Suppressor macrophage treated with lipopolysaccharide for 1 hour (primary cell): ENCODE measurements at places on chromosomes 7 and 10.

- DNase-seq: no peak
Measured at GRCh38 chr7:4030346-4030950, 651.6 kb upstream of the FOXK1 start.

DNA sequence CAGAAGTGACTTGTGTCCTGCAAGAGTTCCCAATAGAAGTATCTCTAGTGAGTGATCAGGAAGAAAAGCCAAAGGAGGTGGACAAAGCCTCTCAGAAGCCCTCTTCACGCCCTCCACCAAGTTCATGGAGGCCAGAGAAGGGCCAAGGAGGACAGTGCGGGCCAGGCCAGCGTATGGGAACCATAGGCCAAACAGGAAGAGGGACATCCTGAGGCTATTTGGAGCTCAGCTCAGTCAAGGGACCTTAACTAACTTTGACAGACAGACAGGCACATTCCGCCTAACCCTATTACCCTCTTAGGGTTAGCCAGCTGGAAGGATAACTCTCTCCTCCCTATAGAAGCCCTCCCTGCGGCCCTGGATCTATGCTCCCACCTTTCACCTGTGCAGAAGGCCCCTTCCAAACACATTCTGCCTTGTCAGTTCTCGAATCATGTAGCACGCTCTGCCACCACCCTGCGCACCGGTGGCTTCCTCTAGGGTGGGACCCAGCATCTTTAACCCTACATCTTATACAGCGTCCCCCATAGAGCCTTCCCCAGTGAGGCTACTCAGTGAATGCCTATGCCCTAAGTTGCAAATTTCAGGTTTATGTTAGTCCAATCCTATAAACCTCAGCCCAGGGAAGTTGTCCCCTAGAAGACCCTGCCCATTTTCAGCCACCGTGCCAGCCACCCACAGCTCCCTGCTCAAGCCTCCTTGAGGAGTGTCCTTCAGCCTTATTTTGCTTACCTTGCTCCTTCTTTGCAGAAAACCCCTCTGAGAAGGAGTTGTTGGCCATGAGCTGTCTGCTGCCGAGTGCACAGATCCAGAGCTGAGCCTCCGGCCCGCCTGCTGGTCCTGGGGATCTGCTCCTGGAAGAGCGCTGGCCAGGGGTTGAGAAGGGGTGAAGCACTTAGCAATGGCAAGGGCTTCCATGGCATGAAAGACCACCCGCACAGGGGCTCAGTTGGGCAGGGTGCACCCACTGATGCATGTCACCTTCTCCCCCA is 36.9 kb downstream of the FRMPD2 start:
- DNase-seq: no peak

DNA sequence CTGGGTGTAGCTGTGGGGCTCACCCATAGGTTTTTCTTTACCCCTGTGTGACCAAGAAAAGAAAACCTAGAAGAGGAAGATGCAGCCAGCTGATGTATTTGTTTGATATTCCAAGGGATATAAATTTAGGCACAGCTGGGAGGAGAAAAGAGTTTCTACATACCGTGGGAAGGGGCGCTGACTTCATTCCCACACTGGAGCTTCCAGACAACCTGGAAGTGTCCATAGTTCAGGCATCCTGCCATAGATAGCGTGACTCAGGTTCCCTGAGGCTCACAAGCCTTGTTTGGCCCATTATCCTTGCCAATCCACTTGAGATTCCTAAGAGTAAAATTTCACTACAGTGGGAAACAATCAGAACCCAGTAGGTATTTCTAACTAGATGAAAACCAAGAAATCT is 371.7 kb upstream of the NRP1 start:
- DNase-seq: no peak

DNA sequence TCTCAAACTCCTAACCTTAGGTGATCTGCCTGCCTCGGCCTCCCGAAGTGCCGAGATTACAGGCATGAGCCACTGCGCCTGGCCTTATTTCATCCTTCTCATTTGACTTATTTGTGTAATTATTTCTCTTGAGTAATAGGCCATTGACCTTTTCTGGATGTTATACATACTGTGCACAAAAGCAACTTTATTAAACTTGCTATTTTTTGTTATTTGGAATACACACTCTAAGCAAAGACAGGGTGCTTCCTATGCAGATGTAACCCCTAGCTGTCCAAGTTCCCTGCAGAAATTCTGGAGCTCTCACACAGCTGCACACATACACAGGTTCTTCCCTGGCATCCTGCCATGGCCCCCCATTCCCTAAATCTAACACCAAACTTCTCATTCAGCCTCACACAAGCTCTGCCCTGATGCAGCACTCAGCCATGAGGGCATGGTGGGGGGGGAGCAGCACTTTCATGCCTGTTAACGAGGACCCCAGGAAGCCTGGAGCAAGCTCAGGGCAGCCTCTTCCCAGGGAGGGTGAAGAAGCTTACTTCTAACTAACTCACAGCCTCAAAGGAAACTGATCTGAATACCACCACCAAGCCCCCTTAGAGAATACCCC is 33.2 kb downstream of the SH3PXD2A start:
- DNase-seq: no peak

DNA sequence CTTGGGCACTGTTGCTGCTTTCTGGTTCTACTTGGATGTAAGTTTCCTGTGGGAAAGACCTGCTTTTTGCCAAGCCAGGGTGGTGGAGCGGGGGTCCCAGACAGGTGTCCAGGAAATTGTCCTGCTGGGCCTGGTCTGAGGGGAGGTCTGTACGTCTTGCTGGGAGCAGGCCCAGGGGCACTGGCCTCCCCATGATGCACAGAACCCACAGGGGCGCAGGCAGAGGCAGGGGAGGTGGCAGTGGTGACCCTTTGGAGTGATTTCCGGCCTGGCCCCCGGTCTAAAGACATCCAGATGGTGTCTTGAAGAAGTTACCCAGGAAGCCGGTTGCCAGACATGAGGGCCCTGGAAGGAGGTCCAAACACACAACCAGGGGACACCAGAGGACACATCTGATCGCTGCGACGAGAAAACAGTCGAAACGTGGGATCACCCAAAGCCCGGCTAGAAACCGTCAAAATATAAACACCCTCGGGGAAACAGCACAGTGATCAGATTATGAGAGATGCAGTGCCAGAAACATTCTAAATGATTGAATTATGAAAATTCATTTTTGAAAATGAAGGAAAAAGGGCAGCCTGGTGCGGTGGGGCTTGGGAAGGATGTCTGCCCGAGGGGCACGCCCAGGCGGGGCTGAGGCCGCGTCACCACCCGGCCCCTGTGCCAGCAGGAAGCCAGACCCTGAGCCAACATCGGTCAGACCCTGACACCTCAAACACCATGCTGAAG is 59.6 kb downstream of the TMEM270 start:
- DNase-seq: no peak

DNA sequence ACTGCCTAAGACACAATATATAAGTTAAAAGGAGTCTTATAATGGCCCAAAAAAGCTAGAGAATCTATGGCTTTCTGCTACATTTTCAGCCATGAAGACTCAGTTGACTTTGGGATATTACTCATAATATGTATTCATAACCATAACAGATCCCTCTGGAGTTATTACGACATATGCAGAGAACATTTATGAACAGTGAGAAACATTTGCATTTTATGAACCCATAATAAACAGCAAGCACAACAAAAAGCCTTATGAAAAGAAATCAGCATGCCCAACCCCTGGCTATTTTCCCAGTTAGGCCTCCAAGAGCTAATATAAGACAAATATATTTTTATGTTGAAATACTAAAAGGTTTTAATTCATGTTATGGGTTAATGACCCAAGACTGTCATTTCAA is 52.4 kb downstream of the ARMH3 start:
- peak; percentile 70 for DNase-seq

DNA sequence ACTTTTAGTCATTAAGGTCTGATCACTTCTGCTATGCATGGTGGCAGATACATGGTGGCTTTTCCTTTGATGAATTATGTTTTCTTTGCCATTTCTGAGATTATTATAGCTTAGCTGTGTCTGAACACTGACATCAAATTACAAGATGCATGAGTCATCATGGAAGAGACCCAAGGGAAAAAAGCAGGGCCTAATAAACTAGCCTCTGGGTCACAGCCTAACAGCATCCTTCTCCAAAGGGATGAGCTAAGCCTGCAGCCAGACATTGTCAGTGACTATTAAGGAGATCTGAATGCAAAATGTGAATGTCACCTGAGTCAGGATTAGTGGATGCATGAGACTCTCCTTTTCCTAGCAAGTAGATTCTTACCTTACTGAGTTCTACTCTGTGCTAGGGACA is 19.1 kb upstream of the OGDHL start:
- DNase-seq: no peak

DNA sequence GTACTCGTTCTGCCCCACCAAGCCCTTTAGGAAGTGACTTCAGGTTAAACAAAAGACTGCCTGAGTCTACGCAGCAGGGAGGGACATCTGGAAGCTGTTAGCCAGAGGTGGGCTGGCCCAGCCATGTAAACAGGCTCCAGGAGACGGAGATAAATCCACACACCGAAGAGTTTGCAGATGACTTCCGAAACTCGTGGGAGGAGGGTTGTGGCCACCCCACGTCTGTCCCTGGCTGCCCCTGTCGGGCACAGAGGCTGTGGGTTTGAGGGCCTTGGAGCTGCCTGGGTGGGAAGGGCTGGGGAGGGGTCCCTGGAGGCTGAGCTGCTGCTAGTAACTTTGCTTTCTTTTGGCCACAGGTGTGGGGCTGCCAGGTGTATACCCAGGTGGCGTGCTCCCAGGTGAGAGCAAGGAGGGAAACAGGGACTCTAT is 15.6 kb downstream of the ELN start:
- no peak for DNase-seq

GRCh38 chr7:150739033-150739432 is 1.8 kb downstream of the GIMAP5 start:
- DNase-seq: no peak

DNA sequence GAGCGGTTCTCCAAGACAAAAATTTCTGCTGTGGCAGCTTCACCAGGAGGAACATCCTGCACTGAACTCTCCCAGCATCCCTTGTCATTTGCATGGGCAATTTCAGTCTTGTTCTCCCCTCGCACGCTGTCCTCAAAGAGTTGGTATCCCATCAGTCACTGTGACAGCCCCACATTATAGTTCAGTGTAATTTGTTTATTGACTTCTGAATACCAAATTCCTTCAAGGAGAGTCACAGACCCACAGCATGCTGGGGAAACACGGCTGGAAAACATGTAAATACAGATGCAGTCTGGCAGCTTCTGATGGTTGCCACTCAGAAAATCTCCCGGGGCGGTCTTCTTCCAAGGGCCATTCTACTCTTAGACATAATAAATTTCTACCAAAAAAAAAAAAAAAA is 151.0 kb upstream of the NEBL start:
- DNase-seq: no peak

- no peak for DNase-seq
Measured at GRCh38 chr7:33534833-33535232, 370.5 kb upstream of the BMPER start.

GRCh38 chr10:72814099-72814790 is 79.3 kb upstream of the OIT3 start:
- DNase-seq: no peak

DNA sequence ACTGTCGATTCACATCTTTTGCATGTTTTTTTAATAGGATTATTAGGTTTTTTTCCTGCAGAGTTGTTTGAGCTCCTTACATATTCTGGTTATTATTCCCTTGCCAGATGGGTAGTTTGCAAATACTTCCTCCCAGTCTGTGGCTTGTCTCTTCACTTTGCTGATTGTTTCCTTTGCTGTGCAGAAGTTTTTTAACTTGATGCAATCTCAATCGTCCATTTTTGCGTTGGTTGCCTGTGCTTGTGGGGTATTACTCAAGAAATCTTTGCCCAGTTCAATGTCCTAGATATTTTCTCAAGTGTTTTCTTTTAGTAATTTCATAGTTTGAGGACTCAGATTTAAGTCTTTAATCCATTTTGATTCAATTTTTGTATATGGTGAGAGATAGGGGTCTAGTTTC is 95.4 kb downstream of the TBXAS1 start:
- DNase-seq: peak; percentile 18

GRCh38 chr10:123327450-123327849 is 173.2 kb downstream of the BUB3 start:
- no peak for DNase-seq

DNA sequence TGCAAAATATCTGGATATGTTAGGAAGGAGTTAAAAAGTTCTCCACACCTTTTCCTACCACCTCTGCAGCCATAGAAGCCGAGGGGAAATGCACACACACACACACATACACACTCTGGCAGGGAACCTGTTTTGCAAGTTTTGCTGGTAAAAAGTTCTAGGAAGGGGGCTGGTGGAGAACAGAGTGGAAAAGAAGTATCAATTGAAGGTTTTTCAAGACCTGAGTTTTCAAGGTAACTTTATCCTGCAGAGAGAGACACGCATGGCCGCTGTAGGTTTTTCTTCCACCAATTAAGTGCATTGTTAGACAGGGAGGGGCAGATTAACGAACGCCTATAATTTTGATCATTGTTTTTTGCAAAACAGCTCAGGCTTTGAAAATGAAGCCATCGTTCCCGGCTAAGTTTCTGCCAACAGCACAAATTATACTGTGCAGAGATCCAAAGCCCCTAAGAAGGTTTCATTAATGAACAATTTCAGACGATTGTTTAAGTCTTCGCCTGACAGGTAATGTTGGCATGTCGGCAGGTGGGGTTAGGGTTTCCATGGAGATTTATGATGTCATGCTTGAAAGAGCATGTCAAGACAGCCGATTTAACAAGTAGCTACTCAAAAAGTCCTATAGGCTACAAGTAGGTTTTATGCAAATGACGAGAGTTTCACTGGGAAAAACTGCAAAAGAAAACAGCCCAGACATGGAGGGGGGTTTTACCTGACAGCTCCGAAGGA is 29.7 kb downstream of the KIAA1217 start:
- DNase-seq: no peak

- peak; percentile 78 for DNase-seq
Measured at GRCh38 chr10:22690614-22691431, 23.6 kb downstream of the PIP4K2A start.

- no peak for DNase-seq
Measured at GRCh38 chr7:132750096-132750495, 173.8 kb upstream of the PLXNA4 start.

DNA sequence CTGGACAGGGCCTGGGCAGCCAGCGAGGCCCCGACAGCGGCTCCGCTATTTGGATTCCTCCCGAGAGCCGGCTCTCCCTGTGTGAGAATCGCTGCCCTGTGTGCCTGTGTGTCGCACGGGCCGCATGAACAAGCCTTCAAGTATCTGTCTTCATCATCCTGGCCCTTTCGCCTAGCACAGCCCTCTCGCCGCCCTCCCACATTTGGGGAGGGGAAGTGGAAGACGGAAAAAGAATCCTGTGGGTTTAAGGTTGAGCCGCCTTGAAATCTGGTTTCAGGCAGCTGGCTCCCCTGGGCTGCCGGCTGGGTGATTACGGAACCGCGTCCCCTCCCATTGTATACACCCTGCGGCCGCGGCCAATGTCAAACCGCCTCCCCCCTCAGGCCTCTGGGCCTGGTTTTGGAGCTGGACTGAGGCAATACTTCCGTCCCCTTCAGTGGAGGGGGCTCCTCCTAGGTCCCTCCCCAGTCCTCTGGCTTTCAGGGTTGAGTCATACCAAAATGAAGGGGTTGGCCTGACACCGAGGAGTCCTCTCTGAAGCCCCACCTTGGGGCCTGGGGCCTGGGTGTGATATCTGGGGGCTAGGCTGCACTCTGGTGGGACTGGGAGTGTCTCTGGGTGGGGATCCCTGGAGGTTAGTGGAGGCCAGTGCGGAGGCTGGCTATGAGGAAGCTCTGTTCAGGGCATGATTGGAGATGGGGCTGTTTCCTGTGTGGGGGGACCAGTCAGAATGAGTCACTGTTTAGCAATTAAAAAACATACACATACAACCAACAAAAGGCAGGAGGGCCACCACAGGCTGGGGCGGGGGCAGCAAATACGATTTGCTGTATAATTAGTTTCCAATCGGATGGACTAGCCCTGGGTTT is 1.7 kb downstream of the TRIM8 start:
- peak; percentile 96 for DNase-seq
